Esophagus muscularis mucosa (tissue), 4 donors: ENCODE measurements at places on chromosomes 3 and 15. TPM values are rescaled to one million over a fixed set of nuclear protein-coding genes. Genes with fewer than 3 reads are reported as not detected.

The SPTSSB gene
- total RNA-seq = 0.13 TPM

The CPA3 gene
- 3.7 TPM for total RNA-seq

The ERICH6 gene
- not detected for total RNA-seq

The ARRDC4 gene
- 133 TPM for total RNA-seq

The ZNF80 gene
- total RNA-seq = not detected

The SYNPR gene
- not detected for total RNA-seq

The CDCP1 gene
- total RNA-seq = 1.2 TPM

The FURIN gene
- 39.0 TPM for total RNA-seq

The AMIGO3 gene
- total RNA-seq = not detected

The ARGFX gene
- not detected for total RNA-seq

The TRPM1 gene
- not detected for total RNA-seq

- H3K36me3 ChIP-seq = no peaks in the 10 kb centered on the region
- H3K27ac ChIP-seq = no peak overlapping the region
- DNase-seq = no peak
- no peak overlapping the region for H3K4me3 ChIP-seq
These were observed 16.8 kb downstream of the EMC4 start for GRCh38 chr15:34241376-34242330.

- H3K4me3 ChIP-seq = no peak overlapping the region
- no peak for DNase-seq
- peaks cover 14% of the 10 kb centered on the region for H3K4me1 ChIP-seq
- H3K36me3 ChIP-seq = no peaks in the 10 kb centered on the region
These were observed 171.4 kb upstream of the ALCAM start for GRCh38 chr3:105195260-105195659.

GRCh38 chr15:23497710-23498111, 50.7 kb upstream of the GOLGA6L2 start:
- no peaks in the 10 kb centered on the region for H3K27me3 ChIP-seq
- H3K4me1 ChIP-seq = no peaks in the 10 kb centered on the region
- no peak for DNase-seq
- H3K27ac ChIP-seq = no peak overlapping the region

DNA sequence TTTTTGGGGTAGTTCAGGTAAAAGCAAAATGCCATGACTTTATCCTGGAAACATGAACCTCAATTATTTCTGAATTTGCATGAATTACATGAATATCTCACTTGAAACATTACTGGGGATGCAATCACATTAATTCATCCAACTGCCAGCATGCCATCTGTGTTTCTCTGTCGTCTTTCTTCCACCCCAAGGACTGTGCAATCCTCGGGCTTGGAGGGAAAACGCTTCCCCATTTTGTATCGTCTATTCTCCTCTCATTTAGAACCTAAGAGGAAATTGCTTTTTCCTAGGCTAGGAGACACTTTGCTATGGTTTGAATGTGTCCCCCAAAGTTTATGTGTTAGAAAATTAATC, 109.4 kb downstream of the SQOR start:
- H3K4me3 ChIP-seq = no peak overlapping the region
- H3K27me3 ChIP-seq = no peaks in the 10 kb centered on the region
- no peaks in the 10 kb centered on the region for H3K36me3 ChIP-seq
- H3K4me1 ChIP-seq = no peaks in the 10 kb centered on the region

DNA sequence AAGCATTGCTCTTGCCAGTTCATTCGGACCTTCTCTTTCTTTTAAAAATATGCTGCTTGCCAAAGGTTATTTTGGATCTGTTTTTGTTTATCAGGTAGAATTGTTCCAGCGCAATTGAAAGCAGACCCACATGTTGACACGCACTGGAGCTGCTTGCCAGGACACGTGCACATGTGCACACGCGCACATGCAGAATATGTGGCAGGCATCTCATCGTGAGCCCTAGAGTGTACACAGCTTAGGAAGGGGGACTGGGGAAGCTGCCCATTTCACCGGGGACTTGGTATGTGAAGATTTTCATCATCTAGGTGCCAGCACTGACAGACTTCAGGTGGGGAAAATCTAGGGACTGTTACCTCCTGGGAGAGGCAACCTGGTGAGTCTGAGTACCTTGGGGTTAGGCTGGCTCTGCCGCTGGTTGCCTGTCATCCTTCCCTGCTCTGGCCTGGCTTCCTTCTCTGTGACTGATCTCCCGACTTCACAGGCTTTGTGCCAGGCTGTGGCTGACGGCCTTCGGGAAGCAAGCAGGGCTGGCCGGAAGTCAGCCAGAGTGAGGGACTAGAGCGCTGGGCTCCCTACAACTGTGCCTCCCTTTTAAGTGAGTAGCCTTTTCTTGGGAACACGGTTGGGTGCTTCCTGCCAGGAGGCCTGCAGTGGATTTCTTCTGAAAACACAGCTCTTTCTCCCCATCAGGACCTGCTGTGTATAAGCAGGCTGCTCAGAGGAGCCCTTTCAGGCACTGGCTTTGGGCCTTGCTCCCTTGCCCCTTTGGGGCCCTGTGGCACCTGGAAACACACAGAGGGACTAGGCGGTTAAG, 129.3 kb downstream of the EEFSEC start:
- DNase-seq = peak; percentile 89
- peaks cover 5% of the 10 kb centered on the region for H3K36me3 ChIP-seq
- H3K4me1 ChIP-seq = peaks cover 40% of the 10 kb centered on the region
- H3K27ac ChIP-seq = peak overlapping the region; percentile 68
- no peak overlapping the region for H3K4me3 ChIP-seq

DNA sequence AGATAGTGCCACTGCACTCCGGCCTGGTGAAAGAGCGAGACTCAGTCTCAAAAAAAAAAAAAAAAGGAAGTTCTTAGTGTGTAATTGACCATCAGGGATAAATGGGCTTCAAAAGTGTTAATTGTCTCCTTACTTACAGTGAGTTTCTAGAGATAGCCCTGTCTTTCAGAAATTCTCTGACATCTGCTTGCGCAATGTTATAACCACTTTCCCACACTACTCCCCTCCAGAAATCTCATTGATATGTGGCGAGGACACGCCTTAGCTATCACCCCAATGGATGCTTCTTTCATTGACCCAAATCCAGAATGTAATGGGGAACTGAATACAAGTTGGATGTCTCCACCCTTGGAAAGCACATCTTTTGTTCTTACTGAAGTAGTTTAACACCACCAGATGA, 70.9 kb downstream of the GMPS start:
- H3K36me3 ChIP-seq = peaks cover 26% of the 10 kb centered on the region
- H3K27me3 ChIP-seq = no peaks in the 10 kb centered on the region
- DNase-seq = no peak
- H3K4me3 ChIP-seq = no peak overlapping the region
- no peaks in the 10 kb centered on the region for H3K4me1 ChIP-seq
- no peak overlapping the region for H3K27ac ChIP-seq

GRCh38 chr3:15998911-15999310, 175.6 kb upstream of the GALNT15 start:
- H3K27me3 ChIP-seq = no peaks in the 10 kb centered on the region
- H3K4me3 ChIP-seq = no peak overlapping the region
- no peak overlapping the region for H3K27ac ChIP-seq
- H3K4me1 ChIP-seq = no peaks in the 10 kb centered on the region
- no peak for DNase-seq

DNA sequence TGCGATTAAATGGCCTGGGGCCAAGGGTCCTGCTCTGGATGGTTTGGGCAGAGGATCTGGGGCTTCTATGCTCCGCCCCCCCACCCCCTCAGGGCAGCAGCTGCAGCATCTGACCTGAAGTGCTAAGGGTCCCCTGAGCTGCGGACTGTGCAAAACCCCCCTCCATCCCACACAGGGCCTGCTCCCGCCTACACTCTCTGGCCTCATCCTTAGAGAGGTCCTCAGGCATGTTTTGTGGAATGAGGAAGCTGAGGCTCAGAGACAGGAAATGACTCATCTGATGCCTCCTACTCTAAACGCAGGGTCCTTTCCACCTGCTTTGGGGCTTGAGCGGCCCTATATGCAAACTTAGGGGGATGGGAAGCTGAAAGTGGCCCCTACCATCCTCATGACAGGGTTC, 59.5 kb upstream of the CTSH start:
- no peaks in the 10 kb centered on the region for H3K36me3 ChIP-seq
- peaks cover 8% of the 10 kb centered on the region for H3K4me1 ChIP-seq
- no peak for DNase-seq
- H3K27me3 ChIP-seq = no peaks in the 10 kb centered on the region

DNA sequence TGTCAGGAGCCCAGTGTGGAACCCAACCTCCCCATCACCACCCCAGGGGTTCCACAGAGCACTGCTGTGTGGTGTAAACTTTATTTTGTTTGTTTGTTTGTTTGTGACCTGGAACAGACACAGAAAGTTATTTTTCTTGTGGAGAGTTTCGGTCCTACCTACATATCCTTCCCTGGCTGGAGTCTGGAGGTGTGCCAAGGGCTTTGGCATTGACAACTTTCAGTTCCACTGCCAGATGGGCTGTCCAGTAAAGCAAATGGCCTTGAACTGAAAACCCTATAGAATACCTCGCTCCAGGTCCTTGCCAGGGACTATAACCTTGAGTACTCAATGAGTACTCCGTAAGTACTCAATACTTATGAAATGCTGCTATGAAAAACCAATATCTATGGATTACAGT, 103.5 kb downstream of the MITF start:
- H3K36me3 ChIP-seq = no peaks in the 10 kb centered on the region
- peaks cover 38% of the 10 kb centered on the region for H3K4me1 ChIP-seq
- H3K27ac ChIP-seq = no peak overlapping the region

DNA sequence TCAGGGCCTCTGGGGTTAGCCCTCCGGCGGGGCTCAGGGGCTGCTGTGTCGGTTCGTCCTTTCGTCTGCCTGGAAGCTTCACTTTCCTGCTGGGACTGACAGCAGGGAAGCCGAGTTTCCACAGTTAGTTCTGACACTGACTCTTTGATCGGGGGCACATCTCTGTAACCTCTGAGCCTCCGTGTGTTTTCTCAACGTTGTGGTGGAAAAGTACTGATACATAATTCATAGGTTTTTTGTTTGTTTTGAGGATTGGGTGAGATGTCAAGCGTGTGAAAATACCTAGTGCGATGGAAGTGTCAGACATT, 481 bp downstream of the AP4E1 start:
- no peaks in the 10 kb centered on the region for H3K27me3 ChIP-seq
- DNase-seq = no peak
- peak overlapping the region; percentile 93 for H3K4me3 ChIP-seq
- H3K4me1 ChIP-seq = peaks cover 34% of the 10 kb centered on the region

DNA sequence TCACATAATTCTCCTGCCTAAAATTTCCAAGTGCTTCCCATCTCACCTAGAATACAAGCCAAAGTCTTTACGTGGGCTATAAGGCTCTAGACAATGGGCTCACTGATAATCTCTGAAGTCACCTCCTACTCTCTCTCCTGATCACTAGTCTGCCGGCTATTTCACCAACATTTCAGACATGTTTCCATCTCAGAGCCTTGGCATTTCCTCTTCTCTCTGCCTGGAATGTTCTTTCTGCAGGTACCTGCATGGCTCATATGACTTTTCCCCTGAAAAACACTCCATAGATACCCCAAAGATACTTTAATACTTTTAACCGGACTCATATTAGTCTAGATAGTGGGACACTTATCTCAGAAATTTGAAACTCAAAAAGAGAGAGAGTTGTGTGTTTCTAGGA, 32.7 kb downstream of the CD200 start:
- H3K27me3 ChIP-seq = no peaks in the 10 kb centered on the region
- peaks cover 15% of the 10 kb centered on the region for H3K4me1 ChIP-seq
- H3K36me3 ChIP-seq = no peaks in the 10 kb centered on the region
- no peak for DNase-seq
